ENCODE measurements at places on chromosomes 4 and X. TPM values are rescaled to one million over a fixed set of nuclear protein-coding genes. Genes with fewer than 3 reads are reported as not detected.
A peak's percentile ranks its signal among the peaks of the same experiment; 100 is the strongest.

The SHROOM3 gene
- total RNA-seq = 0.78 TPM

The NPY2R gene
- total RNA-seq = not detected

The PARM1 gene
- 37.6 TPM for total RNA-seq

The MAGEA4 gene
- total RNA-seq = not detected

The PRSS12 gene
- not detected for total RNA-seq

The ETDA gene
- total RNA-seq = not detected

The ANXA5 gene
- 67.2 TPM for total RNA-seq

The SYP gene
- total RNA-seq = 1.2 TPM

The RAB41 gene
- total RNA-seq = not detected

DNA sequence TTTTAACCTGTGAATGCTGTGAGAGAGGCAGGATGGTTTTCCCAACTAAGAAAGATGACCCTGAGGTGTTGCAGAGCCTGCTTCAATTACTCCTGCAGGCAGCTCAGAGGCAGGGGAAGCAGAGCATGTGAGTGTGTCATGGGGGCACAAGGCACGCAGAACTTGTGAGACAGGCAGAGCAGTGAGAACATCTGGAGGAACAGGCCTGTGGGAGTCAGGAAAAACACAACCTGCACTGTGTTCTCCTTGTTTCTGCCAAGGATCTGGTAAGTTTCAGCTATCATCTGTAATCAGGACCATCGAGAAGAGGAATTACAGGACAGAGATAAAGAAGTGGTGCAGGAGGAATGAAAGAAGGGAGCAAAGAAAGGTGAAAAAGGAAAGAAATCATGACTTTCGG lies 741.8 kb upstream of the INTU start:
- DNase-seq = no peak
- H3K4me1 ChIP-seq = no peaks in the 10 kb centered on the region
- no peak overlapping the region for H3K4me3 ChIP-seq
- H3K27ac ChIP-seq = no peak overlapping the region
- no peaks in the 10 kb centered on the region for H3K27me3 ChIP-seq

- no peak overlapping the region for H3K4me3 ChIP-seq
- H3K27ac ChIP-seq = no peak overlapping the region
- H3K36me3 ChIP-seq = no peaks in the 10 kb centered on the region
- no peaks in the 10 kb centered on the region for H3K4me1 ChIP-seq
- H3K27me3 ChIP-seq = no peaks in the 10 kb centered on the region
- no peak for DNase-seq
Measured at GRCh38 chr4:82171531-82172155, 202.1 kb downstream of the HNRNPD start.

GRCh38 chrX:131675596-131676194 lies 131.8 kb downstream of the OR13H1 start:
- no peak overlapping the region for H3K27ac ChIP-seq
- no peak overlapping the region for H3K4me3 ChIP-seq
- H3K36me3 ChIP-seq = no peaks in the 10 kb centered on the region
- no peaks in the 10 kb centered on the region for H3K4me1 ChIP-seq
- DNase-seq = peak; percentile 73

DNA sequence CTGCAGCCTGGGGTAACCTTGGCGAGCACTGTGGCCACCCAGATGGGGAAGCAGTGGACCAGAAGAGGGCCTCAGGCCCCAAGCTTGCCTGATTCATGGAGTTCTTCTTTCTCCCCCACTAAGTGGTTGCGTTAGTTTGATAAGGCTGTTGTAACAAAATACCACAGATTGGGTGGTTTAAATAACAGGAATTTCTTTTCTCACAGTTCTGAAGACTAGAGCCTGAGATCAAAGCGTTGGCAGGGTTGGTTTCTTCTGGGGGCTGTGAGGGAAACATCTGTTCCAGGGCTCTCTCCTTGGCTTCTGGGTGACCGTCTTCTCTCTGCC lies 105.7 kb upstream of the GATB start:
- no peaks in the 10 kb centered on the region for H3K36me3 ChIP-seq
- H3K4me1 ChIP-seq = no peaks in the 10 kb centered on the region
- H3K4me3 ChIP-seq = no peak overlapping the region
- DNase-seq = no peak
- peaks cover 2% of the 10 kb centered on the region for H3K27me3 ChIP-seq

DNA sequence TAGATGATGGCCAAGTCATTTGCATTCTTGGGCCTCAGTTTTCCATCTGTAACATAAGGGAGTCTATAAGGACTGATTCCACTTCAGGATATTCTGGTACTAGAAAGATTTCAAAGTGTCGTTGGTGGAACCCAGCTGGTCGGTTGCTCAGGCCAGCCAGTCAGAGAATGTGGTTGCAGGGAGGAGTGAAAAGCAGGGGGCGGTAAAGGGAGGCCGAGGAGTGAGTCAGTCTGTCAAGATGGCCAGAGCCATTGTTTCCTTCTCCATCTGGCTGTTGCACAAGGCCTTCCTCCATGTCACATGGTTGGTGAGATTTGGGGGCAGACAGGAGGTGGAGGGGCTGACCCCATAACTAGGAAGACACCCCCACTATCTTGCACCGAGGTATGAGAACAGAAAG lies 38.2 kb downstream of the STARD8 start:
- H3K36me3 ChIP-seq = no peaks in the 10 kb centered on the region
- H3K27me3 ChIP-seq = no peaks in the 10 kb centered on the region
- DNase-seq = no peak
- peaks cover 4% of the 10 kb centered on the region for H3K4me1 ChIP-seq

DNA sequence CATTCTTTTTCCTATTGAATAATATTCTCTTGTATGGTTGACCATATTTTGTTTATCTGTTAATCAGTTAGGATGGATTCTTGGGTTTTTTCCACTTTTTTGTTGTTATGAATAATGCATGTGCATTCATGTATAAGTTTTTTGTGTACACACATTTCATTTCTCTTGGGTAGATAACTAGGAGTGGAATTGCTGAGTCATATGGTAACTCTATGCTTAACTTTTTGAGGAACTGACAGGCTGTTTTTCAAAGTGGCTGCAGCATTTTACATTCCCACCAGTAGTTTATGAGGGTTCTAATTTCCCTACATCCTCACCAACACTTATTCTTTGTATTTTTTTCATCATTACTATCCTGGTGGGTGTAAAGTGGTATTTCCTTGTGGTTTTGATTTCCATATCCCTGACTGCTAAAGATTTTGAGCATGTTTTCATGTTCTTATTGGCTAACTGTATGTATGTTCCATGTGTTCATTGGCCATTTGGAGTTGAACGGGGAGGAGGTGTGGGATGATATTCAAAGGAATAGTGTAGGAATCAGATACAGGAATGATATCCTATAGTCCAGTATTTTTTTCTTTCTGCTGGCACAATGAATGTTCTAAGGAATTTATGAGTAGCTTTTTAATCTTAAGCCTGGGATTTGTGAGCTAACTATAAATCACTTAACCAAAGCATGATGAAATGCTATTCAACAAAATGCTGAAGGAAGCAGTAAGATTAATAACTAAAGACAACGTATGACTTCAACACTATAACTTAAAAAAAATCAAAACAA lies 114.3 kb downstream of the AMELX start:
- H3K4me3 ChIP-seq = no peak overlapping the region
- no peaks in the 10 kb centered on the region for H3K36me3 ChIP-seq
- DNase-seq = no peak
- no peaks in the 10 kb centered on the region for H3K4me1 ChIP-seq
- no peaks in the 10 kb centered on the region for H3K27me3 ChIP-seq

GRCh38 chr4:78691971-78692821 lies 84.0 kb upstream of the BMP2K start:
- H3K4me1 ChIP-seq = no peaks in the 10 kb centered on the region
- no peaks in the 10 kb centered on the region for H3K36me3 ChIP-seq
- DNase-seq = no peak
- H3K27me3 ChIP-seq = no peaks in the 10 kb centered on the region
- H3K27ac ChIP-seq = no peak overlapping the region
- no peak overlapping the region for H3K4me3 ChIP-seq

DNA sequence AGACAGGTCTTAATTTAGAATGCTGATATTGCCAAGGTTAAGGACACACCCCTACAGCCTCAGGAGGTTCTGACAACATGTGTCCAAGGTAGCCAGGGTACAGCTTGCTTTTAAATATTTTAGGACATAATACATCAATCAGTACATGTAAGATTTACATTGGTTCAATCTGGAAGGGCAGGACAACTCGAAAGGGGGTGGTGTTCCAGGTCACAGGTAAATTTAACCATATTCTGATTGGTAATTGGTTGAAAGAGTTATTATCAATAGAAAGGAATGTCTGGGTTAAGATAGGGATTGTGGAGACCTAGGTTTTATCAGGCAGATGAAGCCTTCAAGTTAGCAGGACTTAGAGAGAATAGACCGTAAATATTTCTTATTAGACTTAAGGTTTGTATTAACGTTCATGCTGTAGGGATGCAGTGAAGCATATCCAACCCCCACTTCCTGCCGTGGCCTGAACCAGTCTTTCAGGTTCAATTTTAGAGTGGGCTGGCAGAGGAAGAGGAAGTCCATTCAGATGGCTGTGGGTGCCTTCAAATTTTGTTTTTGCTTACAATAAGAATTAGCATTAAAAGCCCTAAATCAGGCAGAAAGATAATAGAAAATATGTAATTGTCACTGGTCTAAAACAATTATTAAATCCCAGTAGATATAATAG lies 136.5 kb upstream of the GALNTL6 start:
- H3K4me1 ChIP-seq = no peaks in the 10 kb centered on the region
- no peak overlapping the region for H3K4me3 ChIP-seq
- H3K27ac ChIP-seq = no peak overlapping the region
- H3K36me3 ChIP-seq = no peaks in the 10 kb centered on the region
- H3K27me3 ChIP-seq = no peaks in the 10 kb centered on the region
- DNase-seq = no peak

DNA sequence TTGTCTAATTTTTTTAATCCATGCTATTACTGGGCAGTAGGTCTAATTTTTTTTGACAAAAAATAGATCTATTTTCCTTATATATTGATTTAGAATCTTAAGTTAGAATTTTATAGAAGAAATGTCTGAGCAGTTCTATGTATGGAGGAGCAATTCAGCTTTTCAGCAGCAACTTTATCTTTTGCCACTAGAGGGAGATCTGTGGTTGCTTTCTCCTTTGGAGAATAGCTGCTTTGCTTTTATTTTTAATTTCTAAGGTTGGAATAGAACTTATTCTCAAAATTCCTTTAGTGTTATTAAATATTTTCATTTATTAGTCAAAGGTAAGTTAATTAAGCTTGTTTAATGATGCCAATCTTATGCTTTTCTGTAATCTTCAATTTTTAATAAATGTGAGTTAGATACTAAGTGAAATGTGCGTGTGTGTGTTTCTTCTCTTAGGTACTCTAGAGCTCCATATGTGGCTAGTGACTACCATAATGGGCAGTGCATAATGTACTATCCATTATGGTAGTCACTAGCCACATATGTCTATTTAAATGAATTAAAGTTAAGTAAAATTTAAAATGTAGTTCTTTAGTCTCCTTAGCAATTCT lies 29.3 kb downstream of the FAM199X start:
- no peak overlapping the region for H3K27ac ChIP-seq
- no peak overlapping the region for H3K4me3 ChIP-seq
- peak; percentile 80 for DNase-seq
- no peaks in the 10 kb centered on the region for H3K4me1 ChIP-seq
- H3K36me3 ChIP-seq = no peaks in the 10 kb centered on the region

DNA sequence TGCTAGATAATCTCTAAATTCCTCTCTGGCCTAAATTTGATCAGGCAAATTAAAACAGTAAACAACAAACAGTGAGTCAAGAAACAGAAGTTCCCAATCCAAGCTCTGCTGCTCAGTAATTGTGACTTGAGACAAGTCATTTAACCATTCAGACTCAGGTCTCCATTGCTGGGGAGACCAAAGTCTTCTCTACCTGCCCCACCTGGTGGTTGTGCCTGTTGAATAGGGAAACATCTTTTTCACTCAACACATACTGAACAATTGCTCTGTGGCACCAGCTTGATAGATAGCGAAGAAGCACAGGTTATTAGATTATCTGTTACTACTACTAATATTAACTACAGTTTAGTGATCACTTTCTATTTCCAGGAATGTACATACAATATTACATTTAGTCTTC lies 112.1 kb upstream of the EOLA2 start:
- H3K36me3 ChIP-seq = no peaks in the 10 kb centered on the region
- H3K4me3 ChIP-seq = no peak overlapping the region
- DNase-seq = no peak
- H3K27me3 ChIP-seq = no peaks in the 10 kb centered on the region
- no peak overlapping the region for H3K27ac ChIP-seq
- H3K4me1 ChIP-seq = no peaks in the 10 kb centered on the region

DNA sequence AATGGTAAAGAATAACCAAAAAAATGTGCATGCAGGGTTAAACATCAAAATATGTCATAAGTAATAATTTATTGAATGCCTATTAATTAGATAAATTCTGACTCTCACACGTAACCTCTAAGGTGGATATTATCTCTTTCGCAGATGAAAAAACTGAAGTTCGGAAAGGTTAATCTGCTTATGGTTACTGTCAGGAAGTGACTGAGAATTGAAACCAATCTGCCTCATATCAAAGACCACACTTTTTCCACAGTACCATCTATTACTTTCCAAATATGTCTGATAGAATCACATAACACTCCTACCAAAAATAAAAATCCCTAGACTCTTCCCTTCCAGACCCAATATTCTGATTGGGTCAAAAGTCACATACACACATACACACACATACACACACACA lies 6.2 kb downstream of the CHIC2 start:
- peaks cover 44% of the 10 kb centered on the region for H3K36me3 ChIP-seq
- DNase-seq = peak; percentile 40
- no peaks in the 10 kb centered on the region for H3K27me3 ChIP-seq
- no peak overlapping the region for H3K4me3 ChIP-seq
- H3K27ac ChIP-seq = peak overlapping the region; percentile 90
- H3K4me1 ChIP-seq = peaks cover 72% of the 10 kb centered on the region

DNA sequence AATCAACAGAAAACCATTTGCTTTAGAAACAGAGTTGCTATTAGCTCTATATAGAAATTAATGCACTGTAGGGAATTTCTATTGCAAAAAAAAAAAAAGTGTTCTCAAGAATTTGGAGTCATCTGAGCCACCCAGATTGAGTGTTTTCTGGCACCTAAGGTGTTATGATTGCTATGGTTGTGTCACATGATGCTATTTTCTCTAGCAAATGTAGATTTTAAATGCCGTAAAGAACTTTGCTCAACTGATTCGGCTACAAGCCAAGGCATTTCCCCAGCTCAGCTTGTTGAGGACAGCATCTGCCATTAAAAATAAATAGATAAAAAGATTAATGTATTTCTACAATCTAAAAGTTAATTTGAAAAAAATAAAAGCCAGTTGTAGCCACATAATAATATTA lies 712.8 kb downstream of the FAT4 start:
- no peaks in the 10 kb centered on the region for H3K36me3 ChIP-seq
- no peaks in the 10 kb centered on the region for H3K27me3 ChIP-seq
- no peaks in the 10 kb centered on the region for H3K4me1 ChIP-seq
- H3K4me3 ChIP-seq = no peak overlapping the region
- no peak for DNase-seq
- no peak overlapping the region for H3K27ac ChIP-seq

DNA sequence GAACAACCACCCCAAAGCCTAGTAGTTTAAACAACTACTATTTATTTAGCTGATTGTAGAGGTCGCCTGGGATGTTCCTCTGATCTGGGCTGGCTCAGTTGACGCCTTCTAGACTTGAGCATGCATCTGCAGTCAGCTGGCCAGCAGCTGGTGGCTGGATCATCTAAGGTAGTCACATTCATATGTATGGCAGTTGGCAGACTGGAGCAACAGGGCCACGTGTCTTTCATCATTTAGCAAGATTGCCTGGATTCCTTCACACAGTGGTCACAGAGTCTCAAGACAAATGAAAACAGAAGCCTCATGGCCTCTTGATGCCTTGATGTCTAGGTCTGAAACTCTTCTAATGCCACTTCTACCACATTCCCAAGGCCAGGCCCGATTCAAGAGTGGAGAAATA lies 220.6 kb upstream of the S100G start:
- H3K27ac ChIP-seq = no peak overlapping the region
- no peak for DNase-seq
- no peak overlapping the region for H3K4me3 ChIP-seq
- no peaks in the 10 kb centered on the region for H3K36me3 ChIP-seq

All from Karpas-422 (cell line).